ENCODE measurements at places on chromosomes 3 and 15.
A peak's percentile ranks its signal among the peaks of the same experiment; 100 is the strongest.

DNA sequence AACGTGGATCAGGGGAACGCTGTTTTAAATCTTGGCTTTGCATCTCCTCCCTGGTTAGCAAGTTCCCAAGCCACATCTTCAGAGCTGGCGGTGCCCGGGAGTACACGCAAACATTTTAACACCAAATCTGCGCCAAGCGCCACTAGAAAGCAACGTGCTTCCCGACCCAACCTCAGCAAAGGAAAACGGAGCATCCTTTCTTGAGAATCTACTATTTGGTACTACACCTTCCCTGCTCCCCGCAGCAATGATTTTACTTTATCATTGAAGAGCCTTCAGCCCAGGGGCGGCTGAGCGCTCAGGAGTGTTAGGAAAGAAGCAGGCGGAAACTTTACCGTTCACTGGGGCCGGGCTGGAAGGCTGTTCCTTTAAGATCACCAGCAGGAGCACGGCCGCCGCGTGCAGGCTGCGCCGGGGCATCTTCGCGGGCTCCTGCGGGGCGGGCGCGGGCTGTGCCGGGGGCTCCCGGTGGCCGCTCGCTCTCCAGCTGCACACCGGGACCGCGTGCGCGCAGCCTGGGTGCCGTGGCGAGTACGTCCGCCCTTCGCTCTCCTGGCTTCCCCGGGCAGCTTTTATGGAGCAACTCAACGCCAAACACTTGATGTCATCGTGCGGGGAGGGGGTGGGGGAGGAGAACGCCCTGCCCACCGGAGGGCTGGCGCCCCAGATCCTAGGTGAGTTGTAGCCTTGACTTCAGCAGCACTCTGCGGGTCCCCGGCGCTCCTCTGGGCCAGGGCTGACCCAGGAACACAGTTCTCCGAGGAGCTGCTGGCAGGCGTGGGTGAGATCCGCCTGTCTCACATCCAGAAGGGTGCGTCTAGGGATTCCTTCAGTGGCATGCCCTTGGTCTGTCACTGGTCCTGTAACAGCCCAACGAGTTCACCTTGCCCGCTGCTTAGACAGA lies at the start of gene CA12:
Gene CA12, minus strand, starts transcription at position 546 of the 904 bp plus-strand sequence. Its CDS starts 126 bp downstream, at position 420.
- peak; percentile 71 for ATAC-seq

- ATAC-seq, result peak; percentile 46
These were observed 58.8 kb downstream of the AMOTL2 start for GRCh38 chr3:134315286-134316106.

DNA sequence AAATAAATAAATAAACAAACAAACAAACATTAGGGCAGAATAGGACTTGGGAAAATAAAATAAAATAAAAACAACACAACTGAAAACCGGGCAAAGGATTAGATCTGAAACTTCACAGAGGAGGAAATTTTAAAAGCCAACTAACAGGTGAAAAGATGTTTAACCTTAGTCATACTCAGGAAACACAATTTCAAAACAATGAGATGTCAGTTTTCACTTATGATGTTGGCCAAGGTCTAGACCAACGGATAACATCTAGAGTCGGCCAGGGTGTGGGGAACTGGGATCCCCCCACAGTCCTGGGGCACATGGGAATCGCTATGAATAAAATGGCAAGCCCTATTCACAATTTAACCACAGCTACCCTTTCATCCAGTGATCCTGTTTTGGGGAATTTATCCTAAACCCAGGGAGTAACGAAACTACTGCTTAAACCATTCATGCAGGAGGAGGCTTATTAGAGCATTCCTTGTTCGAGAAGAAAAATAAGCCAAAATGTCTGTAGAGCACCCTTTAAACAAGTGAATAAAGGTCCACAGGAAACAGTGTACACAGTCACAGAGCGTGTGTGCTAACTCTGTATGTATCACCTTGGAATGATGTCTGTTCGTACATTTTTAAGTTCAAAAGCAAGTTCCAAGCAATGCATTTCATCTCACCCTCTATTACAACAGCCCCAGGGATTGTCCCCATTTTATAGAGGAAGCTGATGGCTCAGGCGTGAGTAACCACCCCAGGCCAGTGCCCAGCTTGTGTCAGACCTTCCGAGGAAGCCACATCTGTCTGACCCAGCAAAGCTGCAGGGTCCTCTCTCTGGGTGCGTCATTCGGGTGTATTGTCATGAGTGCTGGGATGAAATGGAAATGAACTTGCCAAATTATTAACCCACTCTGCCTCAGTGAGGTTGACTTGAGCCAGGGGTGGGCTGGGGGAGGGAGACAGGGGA lies 6.3 kb upstream of the ANPEP start:
- ATAC-seq, result peak; percentile 47

- ATAC-seq, result peak; percentile 84
These were observed 66.1 kb downstream of the SLC30A4 start for GRCh38 chr15:45456212-45457106.

DNA sequence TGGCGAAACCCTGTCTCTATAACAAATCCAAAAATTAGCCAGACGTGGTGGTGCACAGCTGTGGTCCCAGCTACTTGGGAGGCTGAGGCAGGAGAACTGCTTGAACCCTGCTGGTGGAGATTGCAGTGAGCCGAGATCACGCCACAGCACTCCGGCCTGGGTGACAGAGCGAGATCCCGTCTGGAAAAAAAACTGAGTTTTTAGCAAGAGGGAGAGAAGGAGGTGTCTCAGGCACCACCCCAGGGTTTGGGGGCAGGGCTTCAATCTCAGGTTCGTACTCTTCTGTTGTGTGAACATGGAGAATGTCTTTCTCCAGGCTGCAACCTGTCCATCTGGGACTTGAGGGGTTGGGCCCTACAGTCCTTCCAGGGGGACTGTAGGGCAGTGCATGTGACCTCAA lies 2.7 kb downstream of the CHRNA3 start:
- ATAC-seq, result no peak

- ATAC-seq, result no peak
These were observed 160.1 kb downstream of the FBLN2 start for GRCh38 chr3:13708871-13709595.

DNA sequence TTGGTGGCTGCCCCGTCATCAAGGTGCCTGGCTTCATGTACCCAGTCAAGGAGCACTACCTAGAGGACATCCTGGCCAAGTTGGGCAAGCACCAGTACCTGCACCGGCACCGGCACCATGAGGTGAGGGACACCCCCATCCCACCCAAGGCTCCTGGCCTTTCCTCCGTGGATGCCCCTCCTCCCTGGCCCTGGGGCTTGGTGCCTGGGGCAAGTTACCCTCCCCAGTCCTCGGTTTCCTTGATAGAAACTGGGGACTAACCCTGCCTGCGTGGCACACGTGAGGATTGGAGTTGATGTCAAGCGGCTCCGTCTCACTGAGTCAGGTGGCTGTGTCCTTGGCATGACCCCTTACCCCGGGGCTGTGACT lies 43.9 kb downstream of the DHX30 start:
- no peak for ATAC-seq
